ENCODE measurements at places on chromosomes 1 and 21. TPM values are rescaled to one million over a fixed set of nuclear protein-coding genes. Genes with fewer than 3 reads are reported as not detected.

- H3K4me3 ChIP-seq: no peak overlapping the region
- H3K4me1 ChIP-seq: no peaks in the 10 kb centered on the region
- H3K27me3 ChIP-seq: no peaks in the 10 kb centered on the region
- DNase-seq: no peak
- no peak overlapping the region for H3K27ac ChIP-seq
Measured at GRCh38 chr21:39874759-39875158, 7.5 kb downstream of the PCP4 start.

- no peak for DNase-seq
- no peaks in the 10 kb centered on the region for H3K27me3 ChIP-seq
- H3K4me3 ChIP-seq: peak overlapping the region; percentile 27
- H3K4me1 ChIP-seq: peaks cover 100% of the 10 kb centered on the region
- H3K27ac ChIP-seq: peak overlapping the region; percentile 66
Measured at GRCh38 chr1:33342041-33342723, 21.3 kb upstream of the A3GALT2 start.

- no peaks in the 10 kb centered on the region for H3K27me3 ChIP-seq
- no peaks in the 10 kb centered on the region for H3K36me3 ChIP-seq
- H3K27ac ChIP-seq: no peak overlapping the region
- no peaks in the 10 kb centered on the region for H3K4me1 ChIP-seq
- no peak overlapping the region for H3K4me3 ChIP-seq
- no peak for DNase-seq
Measured at GRCh38 chr1:54791880-54792522, 9.1 kb downstream of the TTC22 start.

DNA sequence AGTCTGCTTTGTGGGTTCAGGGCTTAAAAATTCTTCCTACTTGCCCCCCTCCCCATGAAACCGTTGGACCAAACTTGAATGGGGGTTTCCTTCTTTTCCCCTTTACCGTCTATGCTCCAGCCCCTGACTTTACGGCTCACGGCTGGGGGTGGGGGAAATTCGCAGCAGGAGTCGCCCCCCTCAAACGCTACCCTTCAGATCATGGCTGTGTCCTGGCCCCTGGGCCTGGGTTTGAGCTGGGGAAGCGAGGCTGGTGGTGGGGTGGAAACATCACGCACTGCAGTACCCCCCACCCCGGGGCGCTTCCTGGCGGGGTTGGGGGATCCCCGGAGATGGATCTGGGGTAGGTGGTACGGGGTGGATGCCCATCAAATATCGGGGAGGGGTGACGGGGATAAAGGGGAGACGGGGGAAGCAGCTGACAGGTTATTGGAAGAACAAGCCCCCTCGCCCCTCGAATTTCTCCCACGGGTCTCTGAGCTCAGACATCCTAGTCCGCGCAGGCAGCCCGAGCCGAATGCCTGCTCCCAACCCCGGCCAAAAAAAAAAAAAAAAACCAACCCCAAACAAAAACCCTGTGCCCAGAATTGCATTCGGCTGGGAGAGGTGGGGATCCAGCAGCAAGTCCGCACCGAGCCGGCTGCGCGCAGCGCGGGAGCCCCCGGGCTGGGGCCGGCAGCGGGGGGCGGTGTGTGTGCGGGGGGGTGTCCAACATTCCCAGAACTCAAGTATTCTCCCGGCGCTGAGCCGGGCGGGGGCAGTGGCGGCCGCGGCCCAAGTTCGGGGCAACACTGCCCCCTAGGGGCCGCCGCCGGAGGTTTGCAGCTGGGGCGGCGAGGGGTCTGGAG lies 59.0 kb upstream of the ACOT11 start:
- peak overlapping the region; percentile 91 for H3K27ac ChIP-seq
- peak overlapping the region; percentile 69 for H3K4me3 ChIP-seq
- H3K4me1 ChIP-seq: peaks cover 38% of the 10 kb centered on the region
- no peaks in the 10 kb centered on the region for H3K36me3 ChIP-seq

DNA sequence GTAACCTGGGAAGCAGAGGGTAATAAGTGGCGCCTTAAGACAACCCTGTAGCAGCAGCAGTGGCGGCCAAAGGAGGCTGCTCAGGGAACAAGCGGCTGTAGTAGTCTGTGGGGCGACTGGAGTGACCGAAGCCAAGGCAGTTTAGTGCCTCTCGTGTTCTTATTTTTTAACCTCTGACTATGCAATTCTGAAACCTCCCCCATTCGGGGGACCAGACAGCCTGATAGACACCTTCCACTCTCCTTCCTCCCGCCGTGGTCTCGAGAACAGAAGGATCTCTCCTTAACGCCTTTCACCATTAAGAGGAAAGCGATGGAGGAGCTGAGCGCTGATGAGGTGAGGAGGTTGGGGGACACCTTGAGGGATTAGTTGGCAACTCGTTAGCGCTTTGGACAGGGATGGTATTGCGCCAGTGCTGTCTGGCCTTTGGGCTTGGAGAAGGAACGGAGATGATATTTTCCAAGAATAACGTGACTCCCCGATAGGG lies 644 bp downstream of the UBE4B start:
- peaks cover 25% of the 10 kb centered on the region for H3K36me3 ChIP-seq
- no peaks in the 10 kb centered on the region for H3K27me3 ChIP-seq
- H3K27ac ChIP-seq: peak overlapping the region; percentile 94
- no peak for DNase-seq

- H3K27me3 ChIP-seq: peaks cover 34% of the 10 kb centered on the region
- no peak for DNase-seq
- no peak overlapping the region for H3K4me3 ChIP-seq
- no peaks in the 10 kb centered on the region for H3K36me3 ChIP-seq
- peaks cover 15% of the 10 kb centered on the region for H3K4me1 ChIP-seq
Measured at GRCh38 chr1:54495954-54496353, 52.1 kb upstream of the ACOT11 start.

DNA sequence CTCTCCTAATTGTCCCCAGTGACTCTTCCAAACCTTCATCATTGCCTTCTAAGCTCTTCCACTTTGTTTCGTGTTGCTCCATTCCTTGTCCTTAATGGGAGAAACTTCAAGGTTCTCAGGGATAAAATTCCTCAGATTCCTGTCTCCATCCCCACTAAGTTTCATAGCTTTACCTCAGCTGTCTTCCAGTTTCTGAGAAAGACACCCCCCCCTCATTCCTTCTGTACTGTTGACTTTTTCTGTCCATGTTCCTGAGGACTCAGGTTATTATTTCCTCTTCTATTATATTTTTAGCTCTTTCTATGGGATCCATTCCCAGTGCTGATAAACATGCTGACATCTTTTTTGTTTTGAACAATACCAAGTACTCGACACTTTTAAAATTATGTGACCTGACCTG lies 215.3 kb upstream of the PTGFR start:
- DNase-seq: no peak
- H3K4me3 ChIP-seq: no peak overlapping the region
- no peaks in the 10 kb centered on the region for H3K36me3 ChIP-seq
- no peak overlapping the region for H3K27ac ChIP-seq
- no peaks in the 10 kb centered on the region for H3K4me1 ChIP-seq

- H3K36me3 ChIP-seq: no peaks in the 10 kb centered on the region
- DNase-seq: no peak
- H3K4me1 ChIP-seq: no peaks in the 10 kb centered on the region
- no peaks in the 10 kb centered on the region for H3K27me3 ChIP-seq
- no peak overlapping the region for H3K4me3 ChIP-seq
Measured at GRCh38 chr1:15354580-15354965, 55.1 kb upstream of the EFHD2 start.

Gene RBP7
- 8.5 TPM for total RNA-seq

Gene RYR2
- 4.8 TPM for total RNA-seq

Gene LCE3E
- total RNA-seq: not detected

Measured in lower lobe of right lung (tissue), 2 donors.